ENCODE measurements at places on chromosomes 12 and 14.

- peak; percentile 97 for DNase-seq
Observed at GRCh38 chr14:69629225-69630127, 18.1 kb downstream of the SUSD6 start.

GRCh38 chr14:95182379-95182778 lies 25.1 kb upstream of the DICER1 start:
- DNase-seq: no peak

DNA sequence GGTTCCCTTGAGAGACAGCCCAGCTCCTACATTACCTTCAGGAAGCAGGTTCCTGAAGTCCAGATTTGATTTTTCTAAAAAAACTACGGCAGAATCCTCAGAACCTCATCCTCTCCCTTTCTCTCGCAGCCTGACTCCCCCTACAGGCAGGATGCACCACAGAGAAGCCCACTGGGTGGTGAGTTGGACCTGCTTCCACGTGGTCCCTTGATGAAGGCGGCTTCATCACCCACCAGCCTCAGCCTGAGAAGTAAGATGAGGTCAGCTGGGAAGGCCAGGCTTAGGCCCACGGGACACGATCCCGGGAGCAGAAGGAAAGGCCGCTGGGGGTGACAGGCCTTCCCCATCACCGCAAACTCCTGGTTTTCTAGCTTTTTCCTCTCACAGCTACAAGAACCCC lies 83.0 kb downstream of the ACTN1 start:
- no peak for DNase-seq

DNA sequence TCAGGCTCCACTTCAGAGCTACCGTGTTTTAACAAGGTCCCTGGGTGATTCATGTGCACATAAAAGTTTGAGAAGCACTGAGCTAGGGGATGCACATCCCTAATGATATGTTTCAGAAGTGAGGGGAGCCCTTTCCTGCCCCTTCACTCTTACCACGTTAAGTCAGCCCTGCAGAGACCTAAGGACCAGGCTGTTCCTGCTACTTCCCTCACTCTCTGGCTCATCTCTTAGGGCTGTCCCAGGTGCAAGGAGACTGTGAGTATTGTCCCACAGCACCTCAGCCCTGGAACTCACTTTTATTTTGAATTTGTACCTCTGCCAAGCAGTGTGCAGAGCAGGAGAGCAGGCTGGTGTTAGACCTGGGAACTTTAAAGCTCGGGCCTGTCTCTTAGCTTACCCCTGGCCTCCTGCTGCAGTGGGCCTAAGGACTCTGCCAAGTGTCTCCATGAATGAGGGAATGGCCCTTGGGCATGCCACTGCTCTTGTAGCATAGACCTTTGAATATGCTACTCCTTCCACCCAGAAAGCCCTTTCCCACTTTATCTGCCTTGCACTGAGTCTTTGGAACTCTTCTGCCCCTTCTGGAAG lies 11.0 kb upstream of the SUSD6 start:
- DNase-seq: no peak

DNA sequence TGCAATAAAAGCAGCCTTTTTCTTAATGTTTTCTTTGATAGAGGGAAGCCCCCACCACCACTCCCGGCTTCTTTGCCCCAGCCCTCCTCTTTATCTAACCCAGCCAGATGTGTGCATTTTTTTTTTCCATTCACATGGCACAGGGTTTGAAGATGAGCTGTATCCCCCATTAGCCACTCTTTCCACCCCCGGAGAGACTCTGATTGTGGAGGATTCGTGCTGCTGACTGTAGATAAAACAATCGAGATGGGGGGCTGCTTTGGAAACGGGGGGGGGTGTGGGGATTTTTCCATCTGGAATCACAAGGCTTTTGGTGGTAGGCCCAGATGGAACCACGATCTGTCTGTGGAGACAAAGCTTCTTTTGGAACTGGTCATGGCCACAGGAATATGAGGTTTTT lies 46.2 kb upstream of the VASH1 start:
- no peak for DNase-seq

DNA sequence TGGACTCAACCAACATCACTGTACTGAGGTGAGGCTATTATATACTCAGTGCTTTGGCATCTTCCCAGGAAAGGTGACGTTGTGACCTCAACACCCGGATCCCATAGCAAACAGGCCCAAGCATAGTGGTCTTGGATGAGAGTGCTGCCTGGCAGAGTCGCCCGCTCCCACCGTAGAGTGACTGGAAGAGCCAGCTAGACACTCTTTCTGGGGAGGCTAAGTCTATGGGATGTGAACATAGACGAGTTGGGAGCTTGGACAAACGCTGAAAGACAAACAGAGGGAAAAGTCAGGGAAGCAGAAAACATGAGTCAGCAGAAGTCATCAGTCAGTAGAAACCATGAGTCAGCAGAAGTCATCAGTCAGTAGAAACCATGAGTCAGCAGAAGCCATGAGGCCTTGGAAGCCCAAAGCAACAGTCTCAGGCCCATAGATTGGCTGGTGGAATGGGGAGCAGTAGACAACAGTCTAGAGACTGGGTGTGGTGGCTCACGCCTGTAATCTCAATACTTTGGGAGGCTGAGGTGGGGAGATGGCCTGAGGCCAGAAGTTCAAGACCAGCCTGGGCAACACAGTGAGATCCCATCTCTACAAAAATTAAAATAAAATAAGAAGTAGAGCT lies 66.4 kb upstream of the MAP1LC3B2 start:
- DNase-seq: no peak

DNA sequence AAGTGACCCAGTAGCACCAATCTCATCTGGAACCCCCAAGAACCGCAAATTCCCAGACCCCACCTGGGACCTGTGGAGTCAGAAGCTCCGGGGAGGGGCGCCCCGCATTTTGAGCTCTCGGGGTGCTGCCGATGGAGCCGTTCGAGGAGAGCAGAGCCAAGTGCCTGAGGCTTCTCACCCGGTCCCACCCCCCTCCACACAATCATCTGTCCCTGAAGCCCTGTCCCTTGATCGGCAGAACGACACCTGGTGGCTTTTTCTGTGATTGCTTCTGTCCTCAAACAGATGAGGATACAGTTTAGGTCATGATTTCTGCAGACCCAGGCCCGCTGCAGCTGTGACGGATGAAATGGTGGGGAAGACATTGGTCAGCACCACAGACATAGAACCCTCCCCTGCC lies 74.7 kb downstream of the NOC4L start:
- no peak for DNase-seq

DNA sequence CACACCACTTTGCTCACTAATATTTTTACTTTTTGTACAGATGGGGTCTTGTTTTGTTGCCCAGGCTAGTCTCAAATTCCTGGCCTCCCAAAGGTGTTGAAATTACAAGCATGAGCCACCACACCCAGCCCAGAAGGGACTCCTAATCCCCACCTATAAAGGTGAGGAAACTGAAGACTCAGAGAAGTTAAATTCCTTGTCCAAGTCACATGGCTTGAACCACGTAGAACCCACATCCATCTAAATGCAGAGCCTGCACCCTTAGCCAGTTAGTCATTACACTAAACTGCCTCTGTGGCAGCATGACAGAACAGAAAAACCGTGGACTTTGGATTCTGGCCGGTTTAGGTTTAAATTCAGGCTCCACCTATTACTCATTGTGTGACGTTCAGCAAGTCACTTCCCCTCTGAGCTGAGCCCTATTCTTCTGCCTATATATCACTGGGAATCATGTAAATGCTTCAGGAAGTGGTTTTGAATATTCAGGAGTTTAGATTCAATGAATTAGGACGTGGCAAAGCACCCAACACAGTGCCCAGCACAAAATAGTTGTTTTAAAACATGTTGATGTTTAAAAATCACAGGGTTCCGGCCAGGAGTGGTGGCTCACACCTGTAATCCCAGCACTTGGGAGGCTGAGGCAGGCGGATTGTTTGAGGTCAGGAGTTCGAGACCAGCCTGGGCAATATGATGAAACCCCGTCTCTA lies 3.0 kb upstream of the CORO1C start:
- no peak for DNase-seq

- no peak for DNase-seq
Observed at GRCh38 chr14:77547512-77548180, 49.0 kb upstream of the ISM2 start.

GRCh38 chr14:99395909-99396530 lies 84.6 kb downstream of the SETD3 start:
- DNase-seq: no peak

DNA sequence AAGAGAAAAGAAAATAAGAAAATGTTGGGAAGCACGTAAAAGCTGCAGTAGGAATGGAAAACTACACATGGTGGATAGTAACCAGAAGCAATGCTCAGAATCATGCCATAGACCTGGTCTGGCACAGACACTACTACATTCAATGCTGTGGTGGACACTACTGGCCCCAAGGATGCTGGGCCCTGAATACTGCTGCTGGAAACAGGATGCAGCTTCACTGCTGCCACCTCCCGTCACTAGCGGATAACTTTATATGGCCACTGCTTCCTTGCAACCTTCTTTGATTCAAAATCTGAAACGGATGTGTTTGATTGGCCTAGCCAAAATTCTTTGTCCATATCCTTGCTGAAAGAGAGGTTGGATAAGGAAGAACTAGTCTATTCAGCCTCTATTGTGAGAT lies 30.7 kb downstream of the ADCY6 start:
- no peak for DNase-seq

DNA sequence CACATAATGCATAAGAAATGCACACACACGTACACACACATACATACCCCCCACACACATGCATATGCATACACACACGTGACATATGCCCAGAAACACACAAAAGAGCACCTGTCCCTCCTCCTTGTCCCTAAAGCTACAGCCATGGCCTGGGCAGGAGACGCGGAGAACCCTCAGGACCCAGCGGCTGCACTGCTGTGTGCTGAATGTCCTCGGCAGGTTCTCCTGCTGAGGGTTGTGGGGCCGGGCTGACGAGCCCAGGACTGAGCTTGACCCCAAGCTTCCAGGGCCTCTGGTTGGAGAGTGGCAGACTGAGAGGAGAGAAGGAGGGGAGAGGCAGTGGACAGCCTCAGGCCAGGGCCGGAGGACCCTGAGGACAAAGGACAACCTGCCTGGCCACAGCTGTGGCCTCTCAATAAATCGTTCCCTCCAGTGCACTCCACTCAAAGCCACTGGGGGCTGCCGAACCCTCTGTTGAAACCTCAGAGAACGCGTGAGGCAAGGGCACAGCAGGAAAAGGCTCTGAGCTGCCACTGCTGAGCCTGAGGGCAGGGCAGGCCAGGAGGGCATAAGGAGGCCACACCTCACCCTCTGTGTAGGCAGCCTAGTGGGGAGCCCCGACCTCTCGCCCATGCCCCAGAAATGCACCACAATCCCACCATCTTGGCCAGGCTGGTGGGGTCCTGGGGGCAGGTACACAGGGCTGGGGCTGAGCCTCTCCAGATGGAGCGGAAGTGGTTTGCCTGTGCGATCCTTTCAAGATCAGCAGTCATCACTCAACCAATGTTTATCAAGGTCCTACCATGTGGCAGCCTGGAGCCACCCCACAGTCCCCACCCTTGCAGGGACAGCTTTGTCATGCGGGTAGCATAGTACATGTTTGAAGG lies 3.1 kb downstream of the CACNA2D4 start:
- DNase-seq: no peak

- DNase-seq: no peak
Observed at GRCh38 chr12:26874501-26875296, 41.7 kb upstream of the ITPR2 start.

DNA sequence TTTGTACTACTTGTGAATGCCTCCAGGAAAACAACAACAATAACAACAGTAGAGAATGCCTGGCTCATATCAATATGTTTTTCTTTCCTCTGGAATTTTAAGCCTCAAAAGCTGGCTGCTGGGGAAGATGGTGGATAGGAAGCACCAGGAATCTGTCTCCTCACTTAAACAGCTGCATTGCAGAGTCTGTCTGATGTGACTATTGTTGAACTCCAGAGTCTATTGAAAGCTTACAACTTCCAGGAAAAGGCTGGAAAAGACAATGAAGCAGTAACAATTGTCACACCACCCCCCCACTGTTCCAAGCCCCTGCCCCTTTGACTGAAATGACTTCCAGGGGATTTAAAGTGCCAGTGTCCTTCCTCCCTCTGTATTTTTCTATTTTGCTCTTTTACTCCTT lies 309.7 kb downstream of the BMP4 start:
- DNase-seq: no peak

DNA sequence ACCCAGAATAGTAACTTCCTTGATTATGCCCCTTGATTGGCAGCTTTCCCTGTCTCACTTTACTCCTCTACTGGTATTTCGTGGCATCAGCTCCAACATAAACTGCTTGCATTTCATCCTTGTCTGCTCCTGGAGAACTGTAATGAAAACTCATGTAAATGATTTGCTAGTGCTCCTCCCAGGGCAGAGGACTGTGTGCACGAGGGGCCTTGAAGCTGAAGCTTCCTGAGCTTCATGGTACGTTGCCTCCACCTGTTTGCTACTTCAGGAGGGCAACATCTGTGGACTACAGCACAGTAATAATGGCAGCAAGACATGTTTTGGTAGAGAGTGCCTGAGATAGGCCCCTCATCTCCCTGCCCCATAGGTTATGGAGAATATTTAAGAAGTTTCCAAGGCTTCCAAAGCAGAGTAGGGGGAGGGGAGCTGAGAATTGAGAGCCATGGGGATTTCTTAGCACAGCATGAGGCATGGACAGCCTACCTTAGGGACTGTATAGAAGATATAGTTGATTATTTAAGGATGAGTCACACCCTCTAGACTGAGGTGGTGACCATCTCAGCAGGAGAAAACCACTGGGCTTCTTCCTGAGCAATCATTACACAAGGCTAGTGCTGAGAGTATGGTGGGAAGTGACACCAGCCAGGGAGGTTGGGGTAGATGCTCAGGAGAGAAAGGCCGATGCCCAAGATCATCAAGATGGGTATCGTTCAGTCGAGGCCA lies 29.5 kb downstream of the CCDC198 start:
- no peak for DNase-seq

GRCh38 chr12:56684745-56685359 lies 3.2 kb downstream of the PTGES3 start:
- DNase-seq: no peak

DNA sequence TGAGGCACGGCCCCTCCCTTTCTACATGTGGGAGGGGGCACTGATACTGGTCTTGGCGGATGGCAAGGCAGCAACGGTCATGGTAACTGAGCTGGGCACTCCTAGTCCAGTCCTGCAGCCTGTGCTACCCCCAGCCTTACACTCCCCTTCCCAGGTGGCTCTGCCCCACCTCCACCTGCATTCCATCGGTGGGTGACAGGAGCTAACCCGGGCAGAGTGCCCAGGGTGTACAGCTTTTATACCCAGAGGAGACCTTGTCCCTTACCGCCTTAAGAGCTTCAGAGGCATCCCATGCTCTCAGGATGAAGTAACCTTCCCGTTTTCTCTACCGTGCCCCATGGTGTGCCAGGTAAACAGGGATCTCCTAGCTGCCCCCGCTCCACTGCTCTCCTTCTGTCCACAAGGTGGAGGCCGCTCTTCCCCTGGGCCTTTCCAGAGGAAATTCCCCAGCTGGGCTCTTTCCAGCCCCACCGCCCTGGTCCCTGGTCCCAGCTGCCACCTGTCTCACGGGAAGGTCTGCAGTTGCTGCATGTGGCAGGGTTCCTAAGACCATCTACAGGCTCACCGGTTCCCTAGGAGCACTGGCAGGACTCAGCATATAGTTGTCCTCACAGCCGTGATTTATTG lies 20.5 kb downstream of the BRI3BP start:
- DNase-seq: no peak

GRCh38 chr12:42725809-42726208 lies 136.3 kb upstream of the PRICKLE1 start:
- no peak for DNase-seq

GRCh38 chr14:29205658-29206057 lies 439.1 kb downstream of the FOXG1 start:
- DNase-seq: no peak

Data from NCI-H524 treated with DMSO at 0.1 percent for 48 hours (cell line).